ENCODE measurements at places on chromosomes 7 and 10. TPM values are rescaled to one million over a fixed set of nuclear protein-coding genes. Genes with fewer than 3 reads are reported as not detected.

ANKIB1 gene
- 43.7 TPM for total RNA-seq

ZNF33A gene
- 37.7 TPM for total RNA-seq

GIMAP1 gene
- total RNA-seq, result 3.2 TPM

RADIL gene
- total RNA-seq, result 7.3 TPM

ANKRD22 gene
- 4.1 TPM for total RNA-seq

AGBL3 gene
- 0.62 TPM for total RNA-seq

IGF2BP3 gene
- total RNA-seq, result 37.7 TPM

CAMK1D gene
- total RNA-seq, result 10.9 TPM

LIPF gene
- total RNA-seq, result not detected

OPN4 gene
- total RNA-seq, result not detected

ODAD2 gene
- 1.0 TPM for total RNA-seq

TAC1 gene
- 0.82 TPM for total RNA-seq

All from tongue (tissue), 3 donors.